Frontal cortex (tissue), 4 donors: ENCODE measurements at places on chromosomes 4 and X. TPM values are rescaled to one million over a fixed set of nuclear protein-coding genes. Genes with fewer than 3 reads are reported as not detected.

PSAPL1 gene
- total RNA-seq = not detected

DNA sequence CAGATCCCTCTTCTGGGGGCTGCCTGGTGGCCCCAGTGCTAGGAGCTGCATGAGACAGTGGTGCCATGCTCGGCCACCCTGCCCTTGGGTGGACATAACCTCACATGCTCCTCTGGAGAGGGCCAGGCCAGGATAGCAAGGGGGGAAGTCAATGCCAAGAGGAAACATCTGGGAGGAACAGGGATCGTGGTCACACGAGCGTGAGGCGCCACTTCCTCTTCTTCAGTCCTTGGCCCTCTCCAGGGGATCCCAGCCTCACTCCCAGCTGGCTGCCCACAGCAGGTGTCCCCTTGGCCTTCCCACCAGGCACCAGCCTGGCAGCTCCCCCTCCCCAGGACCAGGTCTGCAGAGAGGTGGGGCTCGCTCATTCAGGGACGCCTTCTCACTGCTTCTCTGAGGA is 28.6 kb downstream of the TBC1D14 start:
- DNase-seq = no peak

DNA sequence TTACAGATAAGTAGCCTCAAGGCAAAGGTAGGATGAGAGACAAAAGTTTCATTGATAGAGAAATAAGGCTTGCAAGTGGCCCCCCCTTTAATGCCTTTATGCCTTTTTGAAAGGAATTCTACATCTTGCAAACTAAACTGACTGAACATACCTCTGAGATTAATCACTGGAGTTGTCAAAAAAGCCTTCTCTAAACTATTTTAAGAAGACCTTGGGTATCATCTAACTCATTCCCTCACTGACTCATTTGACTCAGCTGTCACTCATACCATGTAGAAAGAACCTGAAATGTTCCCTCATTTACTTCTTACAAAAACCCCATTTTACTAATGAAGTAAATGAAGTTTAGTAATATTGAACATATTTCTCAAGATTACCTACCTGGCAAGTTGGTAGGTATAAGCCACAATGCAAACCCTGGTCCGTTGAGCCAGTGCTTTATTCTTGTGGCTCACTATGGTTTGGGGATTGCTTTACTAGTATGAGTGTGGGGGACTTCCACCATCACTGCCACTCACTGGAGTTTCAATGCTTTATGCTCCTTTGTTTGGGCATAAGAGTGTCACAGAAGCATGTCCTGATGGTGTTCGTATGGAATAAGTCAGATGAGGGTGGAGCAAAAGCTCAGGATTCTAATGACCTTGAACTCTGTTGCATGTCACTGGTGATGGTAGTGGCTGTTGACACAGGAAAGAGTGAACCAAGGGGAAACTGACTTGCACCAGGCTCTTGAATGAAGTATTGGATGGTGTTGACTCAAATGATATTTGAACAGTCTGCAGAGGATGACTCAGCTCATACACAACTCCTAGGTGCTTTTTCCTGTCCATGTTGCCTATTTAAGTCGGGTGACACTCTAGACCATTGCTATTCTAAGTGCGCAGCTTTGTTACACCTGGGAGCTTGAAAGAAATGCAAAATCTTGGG is 305.5 kb upstream of the EMCN start:
- no peak for DNase-seq

GRCh38 chr4:1408418-1408817 is 2.2 kb upstream of the NKX1-1 start:
- no peak for DNase-seq

DNA sequence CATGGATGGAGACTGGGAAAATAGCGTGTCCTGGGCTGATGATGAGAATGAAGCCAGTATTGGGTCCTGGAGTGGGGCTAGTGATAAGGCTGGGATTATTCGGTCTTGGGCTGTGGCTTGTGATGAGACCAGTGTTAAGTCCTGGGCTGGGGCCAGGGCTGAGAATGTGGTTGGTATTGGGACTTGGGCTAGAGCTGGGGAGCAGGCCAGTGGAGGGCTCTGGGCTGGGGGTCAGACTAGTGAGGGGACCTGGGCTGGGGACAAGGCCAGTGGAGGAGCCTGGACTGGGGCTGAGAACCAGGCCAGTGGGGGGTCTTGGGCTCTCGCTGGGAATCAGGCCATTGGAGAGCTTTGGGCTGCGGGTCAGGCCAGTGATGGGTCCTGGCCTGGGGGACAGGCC is 6.7 kb downstream of the ARMCX4 start:
- DNase-seq = no peak

GRCh38 chrX:9899640-9900111 is 67.5 kb upstream of the CLDN34 start:
- peak; percentile 42 for DNase-seq

DNA sequence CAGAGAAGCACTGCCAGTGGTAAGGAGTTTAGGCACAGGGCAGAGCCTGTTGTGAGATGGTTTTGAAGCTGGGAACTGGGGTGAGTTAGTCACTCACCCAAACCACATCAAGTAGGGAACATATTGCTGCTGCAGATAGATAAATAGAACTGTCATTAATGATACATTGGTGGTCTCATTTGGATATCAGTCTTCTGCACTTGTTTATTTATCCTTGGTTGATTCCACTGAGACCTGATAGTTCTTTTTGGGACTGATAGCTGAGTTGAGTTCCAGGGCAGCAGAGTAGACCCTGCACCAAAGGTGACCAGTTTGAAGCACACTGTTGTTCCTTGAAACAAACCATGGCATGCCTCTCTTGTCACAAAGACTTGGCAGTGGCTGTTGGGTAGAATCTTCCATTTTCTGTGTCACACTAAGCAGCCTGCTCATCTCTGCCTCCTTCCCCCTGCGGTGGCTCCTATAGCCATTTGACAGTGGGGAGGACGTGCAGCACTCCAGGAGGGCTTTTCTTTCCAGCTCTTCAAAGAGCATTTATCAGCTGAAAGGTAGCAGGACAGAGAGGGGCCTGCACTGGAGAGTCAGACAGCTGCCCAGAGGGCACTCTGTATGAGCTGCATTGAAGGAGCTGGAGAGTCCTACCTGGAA is 59.7 kb upstream of the TMEM164 start:
- DNase-seq = no peak

DNA sequence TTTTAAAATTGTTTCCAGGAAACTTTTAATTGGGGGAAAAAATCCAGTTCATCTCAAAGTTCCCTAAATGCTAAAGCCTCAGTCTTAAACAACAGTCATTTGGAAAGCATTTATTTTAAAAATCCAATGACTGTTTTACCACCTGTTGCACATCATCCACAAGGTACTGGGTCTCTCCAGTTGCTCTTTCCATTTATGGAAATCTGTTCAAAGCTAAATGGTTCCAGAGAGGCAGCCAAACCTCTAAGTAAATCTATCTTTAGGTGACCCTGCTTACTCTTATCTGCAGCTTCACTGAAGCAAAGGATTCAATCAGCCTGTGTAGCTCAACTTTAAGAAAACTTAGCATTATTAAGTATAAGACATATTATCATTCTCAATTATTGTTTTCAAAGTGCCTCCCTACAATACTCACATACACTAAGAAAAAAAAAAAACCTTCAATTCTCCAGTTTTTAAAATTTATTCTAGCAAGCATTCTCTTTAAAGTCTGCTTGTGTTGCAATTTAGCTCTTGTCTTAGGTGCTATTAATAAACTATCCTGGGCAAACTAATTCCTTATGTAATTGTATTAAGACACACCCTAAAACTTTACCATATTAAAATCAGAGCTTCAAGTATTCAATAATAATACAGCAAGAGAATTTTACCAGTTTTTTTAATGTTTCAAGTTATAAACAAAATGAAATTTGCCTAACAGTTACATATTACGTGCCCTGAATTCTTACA is 60.6 kb downstream of the NOCT start:
- no peak for DNase-seq

GNRHR gene
- total RNA-seq = not detected
